Pons (tissue), 1 donor: ENCODE measurements at places on chromosomes 7 and 10.

GRCh38 chr7:85469446-85470010 is 282.7 kb upstream of the SEMA3D start:
- DNase-seq = no peak

- DNase-seq = no peak
Measured at GRCh38 chr10:124387078-124387874, 31.4 kb downstream of the OAT start.

DNA sequence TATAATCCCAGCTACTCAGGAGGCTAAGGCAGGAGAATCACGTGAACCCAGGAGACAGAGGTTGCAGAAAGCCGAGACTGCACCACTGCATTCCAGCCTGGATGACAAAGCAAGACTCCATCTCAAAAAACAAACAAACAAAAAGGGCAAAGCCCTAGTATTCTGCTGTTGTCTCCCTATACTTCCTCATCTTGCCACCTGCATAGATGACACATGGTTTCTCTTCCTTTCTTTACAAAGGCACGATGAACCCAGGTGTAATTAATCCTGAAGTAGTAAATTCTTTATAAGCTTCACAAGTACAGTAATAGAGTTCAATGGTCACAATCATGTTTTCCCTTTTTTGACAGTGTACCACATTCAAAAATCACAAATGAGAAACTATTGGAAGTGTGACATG is 9.8 kb upstream of the ZNF727 start:
- no peak for DNase-seq

DNA sequence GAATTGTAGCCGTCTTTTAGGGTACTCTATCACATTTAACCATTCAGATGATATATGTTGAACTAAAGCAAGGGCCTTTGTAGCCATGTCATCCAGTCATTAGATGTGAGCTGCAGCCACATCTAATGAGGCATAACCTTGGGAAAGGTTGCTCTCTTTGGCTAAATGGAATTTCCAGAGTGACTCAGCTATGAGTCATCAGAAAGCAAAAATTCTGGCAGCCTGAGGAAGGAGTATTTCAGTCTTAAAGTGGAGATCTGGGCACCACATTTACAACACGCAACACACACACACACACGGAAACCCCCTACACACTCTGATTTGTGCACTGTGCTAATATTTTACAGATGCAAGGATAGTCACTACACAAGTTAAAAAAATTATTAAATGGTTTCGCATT is 176.9 kb upstream of the ZWINT start:
- no peak for DNase-seq

GRCh38 chr7:143974459-143974858 is 19.8 kb downstream of the OR2F1 start:
- DNase-seq = no peak

- DNase-seq = peak; percentile 95
Measured at GRCh38 chr10:77889277-77889903, 37.2 kb downstream of the DLG5 start.

DNA sequence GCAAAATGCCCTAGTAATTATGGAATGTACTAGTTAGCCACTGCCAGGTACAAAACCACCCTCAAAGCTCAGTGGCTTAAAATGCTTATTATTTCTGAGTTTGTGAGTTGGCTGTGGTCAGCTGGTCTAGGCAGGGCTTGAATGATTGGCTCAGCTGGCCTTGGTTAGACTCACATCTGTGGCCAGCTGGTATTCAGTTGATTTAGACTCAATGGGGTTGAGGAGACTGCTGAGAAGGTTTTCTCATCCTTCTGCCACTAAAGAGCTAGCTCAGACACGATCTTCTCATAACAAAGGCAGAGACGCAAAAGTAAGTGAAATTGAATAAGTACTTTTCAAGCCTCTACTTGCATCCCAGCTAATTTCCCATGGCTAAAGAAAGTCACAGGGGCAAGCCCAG is 57.1 kb upstream of the CYP2C18 start:
- no peak for DNase-seq

DNA sequence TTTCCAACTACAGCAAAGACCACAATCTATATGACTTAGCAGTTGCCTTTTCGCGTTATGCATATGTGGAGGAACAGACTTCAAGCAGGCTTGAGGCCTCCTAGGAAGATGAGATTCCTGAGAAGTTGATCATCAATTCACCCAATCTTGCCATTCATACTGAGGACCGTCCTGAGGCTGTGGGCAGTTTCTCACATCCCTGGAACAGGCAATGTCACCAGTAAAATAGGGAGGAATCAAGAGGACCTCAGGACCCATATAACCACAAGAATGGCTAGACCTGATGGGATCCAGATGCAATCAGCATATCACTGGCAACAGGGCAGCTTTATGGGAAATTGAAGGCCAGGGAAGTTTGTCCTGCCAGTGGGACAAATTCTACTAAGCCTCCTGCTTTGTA is 17.3 kb downstream of the KDM7A start:
- DNase-seq = no peak

DNA sequence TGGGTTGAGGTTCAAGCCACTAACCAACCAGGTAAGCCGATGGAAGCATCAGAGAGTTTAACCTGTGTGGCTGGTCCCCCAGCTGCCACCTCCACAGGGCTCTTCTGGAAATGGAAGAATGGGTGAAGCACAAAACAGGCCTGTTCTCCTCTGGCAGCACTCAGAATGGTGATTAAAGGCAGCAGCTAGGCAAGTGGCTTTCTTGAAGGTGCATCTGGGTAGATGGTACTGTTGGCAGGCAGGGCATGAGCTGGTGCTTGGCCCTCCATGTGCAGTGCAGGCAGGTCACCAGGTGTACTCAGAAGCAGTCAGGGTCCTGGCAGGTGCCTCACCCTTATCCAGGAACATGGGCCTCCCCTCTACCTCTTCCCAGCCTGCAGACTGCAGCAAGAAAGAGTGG is 11.5 kb downstream of the AKR1E2 start:
- no peak for DNase-seq

DNA sequence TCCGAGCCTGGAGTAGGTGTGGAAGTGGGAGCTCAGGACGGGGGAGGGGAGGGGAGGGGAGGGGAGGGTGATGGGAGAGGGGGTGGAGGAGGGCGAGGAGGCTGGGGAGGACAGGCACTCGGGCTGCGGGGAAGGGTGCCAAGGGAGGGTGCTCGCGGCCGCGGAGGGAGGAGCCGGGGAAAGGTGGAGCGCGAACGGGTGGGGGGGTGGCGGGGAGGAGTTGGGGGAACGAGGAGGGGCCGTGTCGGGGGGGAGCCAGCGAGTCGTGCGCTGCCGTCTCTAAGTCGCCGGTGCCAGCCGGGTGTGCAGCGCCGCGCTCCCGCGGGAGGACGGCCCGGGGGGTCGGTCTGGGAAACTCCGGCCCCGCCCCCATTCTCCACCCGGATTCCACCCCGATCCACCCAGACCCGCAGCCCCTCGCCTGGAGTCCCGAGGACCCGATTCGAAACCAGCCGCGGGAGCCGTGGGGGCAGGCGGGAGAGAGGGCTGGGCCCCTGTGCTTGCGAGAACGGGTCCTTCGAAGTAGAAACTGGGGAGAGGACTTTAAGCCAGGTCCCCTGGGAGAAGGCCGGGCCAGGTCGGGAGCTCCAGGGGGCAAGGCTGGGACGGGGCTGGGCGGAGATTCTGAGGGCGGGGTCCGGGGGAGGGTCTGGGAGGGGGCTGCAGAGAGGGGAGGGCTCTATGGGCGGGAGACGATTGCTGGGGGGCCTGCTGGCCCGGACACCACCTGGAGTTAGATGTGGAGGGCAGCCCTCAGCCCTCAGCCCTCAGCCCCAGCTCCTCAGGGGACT is at the start of gene ZNF467:
Gene ZNF467, minus strand, starts transcription at position 143 of the 791 bp plus-strand sequence. CDS start 2,556 bp downstream, outside the sequence.
- peak; percentile 36 for DNase-seq

DNA sequence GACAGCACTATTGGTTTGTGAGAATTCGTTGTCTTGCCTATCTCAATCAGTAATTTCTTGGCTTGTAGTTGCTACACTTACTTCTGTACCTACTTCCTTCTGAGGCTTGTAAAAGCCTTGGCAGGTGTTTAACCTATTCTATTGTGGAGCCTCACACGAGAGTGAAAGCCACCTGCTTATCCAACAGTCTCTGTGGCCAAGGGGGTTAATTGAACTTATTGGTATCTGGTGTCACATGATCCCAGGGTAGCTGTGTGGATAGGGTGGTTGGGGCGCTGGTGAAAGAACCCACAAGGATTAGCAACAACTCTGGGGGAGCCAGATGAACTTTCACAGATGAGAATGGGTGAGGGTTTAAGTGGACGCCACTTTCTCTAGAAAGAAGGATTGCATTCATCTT is 13.9 kb upstream of the ATP6V0E2 start:
- DNase-seq = no peak

DNA sequence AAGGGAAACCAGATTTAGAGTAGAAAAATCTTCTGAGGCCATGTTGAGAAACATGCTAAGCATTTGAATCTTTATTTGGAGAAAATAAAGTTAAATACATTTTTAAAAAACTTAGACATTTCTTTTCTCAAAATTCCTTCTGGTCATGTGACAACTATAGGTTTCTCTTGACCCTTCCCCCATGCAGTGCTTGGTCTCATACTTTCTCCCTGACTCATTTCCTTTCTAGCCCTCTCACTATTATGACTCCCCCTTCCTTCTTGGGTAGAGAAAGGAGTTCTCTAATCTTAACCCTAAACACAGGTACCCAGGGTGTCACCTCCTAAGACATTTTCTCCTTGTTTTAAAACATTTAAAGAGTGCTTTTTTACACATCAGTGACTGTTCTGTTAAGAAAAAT is 179.5 kb upstream of the TMEM106B start:
- DNase-seq = no peak

GRCh38 chr7:102066476-102066875 is 220.2 kb upstream of the SH2B2 start:
- no peak for DNase-seq

GRCh38 chr7:38675494-38676106 is 44.4 kb upstream of the AMPH start:
- no peak for DNase-seq

DNA sequence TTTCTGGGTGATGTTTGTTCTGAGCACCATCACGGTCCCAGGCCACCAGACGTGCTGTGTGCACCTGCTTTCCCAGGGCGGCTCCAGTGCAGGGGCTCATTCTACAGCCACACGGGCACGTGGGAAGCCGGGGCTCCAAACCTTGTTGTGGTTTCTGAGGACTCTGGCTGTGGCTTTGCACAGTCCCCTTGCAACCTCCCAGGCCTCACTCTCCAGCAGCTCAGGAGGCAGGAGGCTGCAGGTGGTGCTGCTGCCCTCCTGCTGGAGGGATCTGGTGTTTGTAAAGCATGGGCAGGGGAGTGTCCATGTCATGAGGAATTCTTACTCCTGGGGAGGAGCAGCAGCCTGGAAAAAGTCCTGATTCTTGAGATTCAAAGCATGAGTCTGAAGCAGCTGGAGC is 54.3 kb downstream of the INSYN2A start:
- DNase-seq = no peak

DNA sequence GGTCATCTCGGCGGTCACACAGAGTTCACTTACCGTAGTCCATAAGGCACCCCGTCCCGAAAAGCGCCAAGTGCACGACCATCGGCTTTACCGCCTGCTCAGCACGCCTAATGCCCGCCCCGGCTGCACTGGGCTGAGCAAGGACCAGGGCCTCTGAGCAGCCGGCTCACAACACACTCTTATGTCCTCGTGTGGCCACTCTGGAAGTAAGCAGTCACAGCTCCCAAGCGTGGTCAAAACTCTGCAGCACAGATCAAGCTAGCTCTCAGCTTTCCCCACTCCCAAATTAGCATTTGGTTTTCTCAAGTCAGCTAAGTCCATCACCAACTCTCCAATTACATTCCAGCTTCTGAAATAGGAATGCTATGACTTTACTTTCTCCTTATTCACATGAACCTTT is 57.7 kb downstream of the MAD1L1 start:
- DNase-seq = no peak

DNA sequence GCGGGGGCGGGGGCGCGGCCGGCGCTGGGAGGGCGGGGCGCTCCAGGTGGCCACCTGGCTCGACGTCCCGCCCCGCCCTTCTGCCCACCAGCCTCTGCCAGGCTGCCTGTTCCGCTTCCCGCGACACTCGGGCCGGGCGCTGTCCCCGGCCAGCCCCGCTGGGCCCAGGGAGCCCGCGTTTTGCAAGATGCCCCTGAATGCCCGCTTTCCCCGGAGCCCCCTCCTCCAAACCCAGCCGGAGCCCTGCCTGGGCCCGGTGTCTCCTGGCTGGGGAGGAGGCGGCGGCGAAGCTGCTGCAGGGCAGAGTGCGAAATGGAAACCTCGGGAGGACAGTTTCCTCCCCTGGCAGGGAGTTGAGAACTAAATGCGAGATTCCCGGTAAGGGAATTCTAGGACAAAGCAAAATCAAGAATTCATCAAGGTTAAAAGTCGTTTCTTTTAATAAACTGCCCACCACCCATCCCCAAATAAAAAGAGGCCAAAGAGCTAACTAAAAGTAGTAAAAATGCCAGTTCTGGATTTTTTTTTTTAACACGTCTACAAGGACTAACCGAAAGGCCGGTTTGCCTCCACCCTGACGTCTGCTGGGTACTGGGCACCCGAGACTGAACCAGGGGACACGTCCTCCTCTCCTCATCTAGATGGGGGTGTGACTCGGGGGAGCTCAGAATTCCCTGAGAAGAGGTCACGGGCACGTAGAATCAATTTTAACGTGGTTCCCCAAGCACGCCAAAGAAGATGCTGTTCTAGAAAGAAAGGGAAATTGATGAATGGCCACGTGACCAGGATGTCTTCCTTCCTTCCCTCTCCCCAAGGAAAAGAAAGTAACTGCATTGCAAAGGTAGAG is 200.4 kb upstream of the NFE2L3 start:
- DNase-seq = no peak

DNA sequence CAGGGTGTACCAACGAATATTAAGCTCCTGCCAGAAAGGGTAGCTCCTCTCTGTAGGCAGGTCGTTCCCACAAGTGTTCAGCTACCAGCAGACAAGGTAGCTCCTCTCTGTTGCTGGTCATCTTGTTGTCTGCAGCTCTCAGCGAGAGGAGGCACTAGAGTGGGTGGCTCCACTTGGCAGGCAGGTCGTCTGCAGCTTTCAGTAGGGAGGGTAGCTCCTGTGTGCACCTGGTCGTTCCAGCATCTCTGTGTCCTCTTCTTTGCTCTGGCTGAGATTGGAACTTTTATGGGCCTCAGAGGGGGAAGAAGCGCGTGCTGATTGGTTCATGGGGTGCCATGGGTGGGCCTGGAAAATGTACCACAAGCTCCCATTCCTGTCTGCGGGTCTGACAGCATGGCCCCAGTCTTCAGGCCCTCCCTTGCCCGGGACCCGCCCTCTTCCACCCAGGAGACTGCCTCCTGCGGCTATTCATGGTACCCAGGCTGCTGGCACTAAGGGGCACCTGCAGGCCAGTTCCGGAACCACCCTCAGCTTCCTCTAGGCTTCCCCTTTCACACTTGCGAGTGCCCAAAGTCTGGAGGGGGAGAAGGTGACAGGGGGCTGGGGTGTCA is 63.9 kb upstream of the CACNA2D1 start:
- DNase-seq = no peak
